ENCODE measurements at places on chromosomes 13 and 19. TPM values are rescaled to one million over a fixed set of nuclear protein-coding genes. Genes with fewer than 3 reads are reported as not detected.

DNA sequence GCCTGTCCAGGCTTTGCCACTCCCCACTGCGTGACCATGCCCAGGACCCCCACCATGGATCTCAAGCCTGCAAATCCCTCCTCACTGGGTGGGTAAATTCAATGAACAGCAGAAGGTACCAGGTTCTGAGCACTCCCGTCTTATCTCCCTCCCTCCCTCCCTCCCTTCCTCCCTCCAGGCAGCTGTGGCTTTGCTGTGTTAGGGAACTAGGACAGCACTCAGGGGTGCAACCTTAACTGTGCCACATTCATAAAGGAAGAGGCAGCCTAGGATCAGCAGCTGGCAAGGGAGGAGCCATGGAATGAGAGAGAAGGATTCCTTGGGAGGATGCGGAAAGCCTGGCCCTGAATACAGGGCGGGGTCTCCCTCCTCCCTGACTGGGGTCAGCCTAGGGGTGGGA, 5.6 kb downstream of the CEACAM4 start:
- DNase-seq: no peak

DNA sequence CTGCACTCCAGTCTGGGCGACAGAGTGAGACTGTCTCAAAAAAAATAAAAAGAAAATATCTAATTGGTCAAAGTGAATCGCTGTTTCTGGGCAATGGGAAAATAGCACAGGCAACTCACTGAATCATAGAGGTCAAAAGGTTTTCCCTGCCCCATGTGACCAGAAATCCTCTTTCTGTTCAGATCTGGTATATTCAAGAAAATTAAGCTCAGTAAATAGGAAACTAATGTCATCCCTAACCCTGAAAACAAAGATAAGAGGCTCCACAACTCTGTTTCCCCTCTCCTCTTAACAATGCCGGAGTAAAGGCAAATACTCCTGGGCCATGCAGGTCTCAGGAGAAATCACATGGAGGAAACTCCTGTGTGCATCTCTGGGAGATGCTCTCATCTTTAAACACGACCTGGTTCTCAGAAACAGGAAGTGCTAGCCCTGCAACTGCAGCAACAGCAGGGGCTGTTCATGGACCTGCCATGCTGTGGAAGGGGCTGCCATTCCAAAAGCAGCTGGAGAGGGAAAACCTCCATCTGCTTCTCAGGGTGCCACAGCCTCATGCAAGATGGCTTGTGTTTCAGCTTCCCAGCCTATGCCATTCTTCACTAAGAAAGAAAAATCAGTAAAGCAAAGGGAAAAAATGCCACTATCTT, 47.5 kb upstream of the SLC7A9 start:
- peak; percentile 12 for DNase-seq

Gene LILRA1
- total RNA-seq: not detected

DNA sequence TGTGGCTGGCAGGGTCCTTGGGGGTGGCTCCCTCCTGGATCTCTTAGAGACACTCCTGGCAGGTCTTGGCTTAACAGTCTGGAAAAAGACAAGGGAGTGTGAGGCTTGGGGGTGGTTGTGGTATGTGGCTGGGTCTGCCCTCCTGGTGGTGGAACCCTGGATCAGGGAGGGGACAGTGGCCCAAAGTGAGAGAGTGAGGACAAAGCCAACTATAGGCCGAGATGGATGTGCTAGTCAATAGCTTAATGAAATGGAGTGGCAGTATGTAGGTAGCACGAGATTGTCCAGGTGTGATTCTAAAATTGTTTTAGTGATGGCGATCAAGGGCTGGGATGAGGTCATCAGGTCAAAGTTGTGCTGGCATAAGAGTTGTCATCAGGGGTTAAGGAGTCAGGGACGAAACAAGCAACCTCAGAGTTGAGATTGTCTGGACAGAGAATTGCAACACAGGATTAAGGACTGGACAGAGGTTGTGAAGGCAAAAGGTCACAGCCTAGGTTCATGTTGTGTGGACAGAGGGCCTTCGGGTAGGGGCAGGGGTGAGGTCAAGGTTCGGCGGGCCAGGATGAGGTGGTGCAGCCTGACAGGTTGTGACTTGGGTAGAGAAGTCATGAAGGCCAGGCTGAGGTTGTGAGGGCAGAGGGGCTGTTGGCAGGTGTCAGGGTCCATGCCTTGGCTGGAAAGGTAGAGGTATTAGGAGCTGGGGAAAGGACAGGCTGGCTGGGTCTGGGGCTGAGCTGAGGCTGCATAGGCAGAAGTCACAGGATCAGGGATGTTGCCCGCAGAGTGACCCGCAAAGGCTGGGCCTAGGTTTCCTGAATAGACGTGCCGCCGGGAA, 4.5 kb upstream of the RASAL3 start:
- no peak for DNase-seq

- DNase-seq: no peak
These were observed 51.4 kb downstream of the EFNB2 start for GRCh38 chr13:106484084-106484483.

Gene FAM124A
- total RNA-seq: 10.1 TPM

DNA sequence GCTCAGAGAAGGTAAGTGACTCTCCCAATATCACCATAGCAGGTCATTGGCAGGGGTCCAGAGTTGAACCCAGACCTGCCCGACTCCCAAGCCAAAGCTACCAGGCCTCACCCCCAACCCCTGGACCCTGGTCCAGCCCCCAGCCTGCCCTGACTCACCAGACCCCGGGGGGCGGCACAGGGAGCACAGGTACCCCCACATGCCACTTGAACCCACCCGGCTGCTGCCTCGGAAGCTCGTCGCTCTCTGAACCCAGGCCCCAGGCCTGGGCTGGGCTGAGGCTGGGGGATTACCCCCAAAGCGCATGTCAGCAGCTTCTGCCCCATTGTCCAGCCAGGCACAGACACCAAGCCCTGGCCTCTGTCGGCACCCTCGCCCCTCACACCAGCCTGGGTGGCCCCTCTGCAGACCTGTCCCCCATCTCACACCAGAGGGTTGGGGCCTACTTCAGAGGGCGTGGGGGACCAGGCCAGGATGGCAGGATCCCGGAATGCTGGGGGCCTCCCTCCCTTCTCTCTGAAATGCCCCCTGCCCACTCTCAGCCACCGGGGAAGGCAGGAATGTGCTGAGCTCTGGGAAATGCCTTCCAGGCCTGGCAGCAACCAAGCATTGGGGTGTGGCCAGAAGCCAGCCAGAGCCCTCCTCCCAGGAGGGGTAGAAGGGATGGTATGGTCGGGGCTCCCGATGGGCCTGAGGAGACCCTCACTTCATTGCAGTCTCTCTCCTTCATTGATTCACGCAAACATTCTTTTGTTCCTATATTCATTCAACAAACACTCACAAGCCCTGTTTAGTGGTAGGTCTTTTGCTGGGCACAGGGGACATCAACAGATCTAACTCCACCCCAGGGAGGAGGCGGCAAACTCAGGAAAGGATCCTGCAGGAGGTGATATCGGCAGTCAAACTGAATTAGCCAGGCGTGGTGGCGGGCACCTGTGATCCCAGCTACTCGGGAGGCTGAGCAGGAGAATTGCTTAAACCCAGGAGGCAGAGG, 1.7 kb upstream of the PRX start:
- no peak for DNase-seq
